Occipital lobe (tissue), 3 donors: ENCODE measurements at places on chromosomes 2 and 18.
A peak's percentile ranks its signal among the peaks of the same experiment; 100 is the strongest.

DNA sequence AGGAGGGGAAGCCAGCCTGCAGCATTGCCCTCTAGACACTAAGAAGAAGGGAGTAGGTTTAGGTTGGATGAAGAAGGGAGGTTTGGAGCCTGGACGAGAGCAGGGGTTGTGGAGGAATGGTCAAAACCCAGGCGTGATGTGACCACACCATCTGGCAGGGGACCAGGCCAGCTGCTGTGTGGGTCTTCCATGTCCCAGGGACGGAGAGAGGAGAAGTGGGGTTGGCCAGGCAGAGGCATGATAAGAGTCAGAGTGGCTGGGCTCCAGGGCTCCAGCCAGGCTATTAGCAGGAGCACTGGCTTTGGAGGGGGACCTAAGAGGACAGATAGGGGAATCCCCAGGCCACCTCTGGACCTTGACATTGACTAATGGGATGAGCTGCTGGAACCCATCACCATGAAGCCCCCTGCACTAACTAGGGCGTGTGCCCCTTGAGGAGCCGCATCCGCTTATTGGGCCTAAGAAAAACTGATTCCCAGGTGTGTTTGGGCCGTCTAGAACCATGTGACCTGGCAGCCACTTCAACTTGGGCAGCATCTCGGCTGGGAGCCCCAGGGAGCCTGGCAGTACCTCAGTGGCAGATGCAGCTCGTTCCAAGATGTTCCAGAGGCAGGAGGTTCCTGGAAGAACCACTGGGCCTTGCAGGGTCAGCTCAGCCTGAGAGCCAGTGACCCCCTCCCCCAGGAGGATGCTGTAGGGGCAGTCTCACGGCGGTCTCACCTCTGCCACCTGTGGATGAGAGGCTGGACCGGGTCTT is 235.1 kb downstream of the AGAP1 start:
- DNase-seq = no peak

- no peak for DNase-seq
Observed at GRCh38 chr2:89848114-89848513, 1156.6 kb downstream of the RPIA start.

- DNase-seq = peak; percentile 24
Observed at GRCh38 chr2:190578158-190579057, 43.9 kb upstream of the NEMP2 start.

- no peak for DNase-seq
Observed at GRCh38 chr2:47774567-47774966, 8.4 kb upstream of the MSH6 start.

DNA sequence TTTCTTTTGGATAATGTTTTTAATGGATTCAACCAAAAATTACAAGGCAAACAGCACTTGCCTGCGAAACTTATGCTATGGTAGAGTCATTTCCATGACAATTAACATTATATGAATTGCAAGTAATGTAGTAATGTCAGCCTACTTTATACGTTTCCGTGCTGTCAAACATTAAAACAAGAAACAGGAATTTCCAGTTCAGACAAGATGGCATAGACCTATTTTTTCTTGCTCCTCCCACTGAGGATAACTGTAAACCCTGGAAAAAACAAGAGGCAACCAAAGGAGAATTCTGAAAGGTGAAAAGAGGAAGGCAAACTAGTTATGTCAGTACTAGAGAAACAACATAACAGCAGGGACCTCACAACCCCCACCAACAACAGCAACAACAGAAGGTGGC is 170.7 kb downstream of the DIS3L2 start:
- no peak for DNase-seq

DNA sequence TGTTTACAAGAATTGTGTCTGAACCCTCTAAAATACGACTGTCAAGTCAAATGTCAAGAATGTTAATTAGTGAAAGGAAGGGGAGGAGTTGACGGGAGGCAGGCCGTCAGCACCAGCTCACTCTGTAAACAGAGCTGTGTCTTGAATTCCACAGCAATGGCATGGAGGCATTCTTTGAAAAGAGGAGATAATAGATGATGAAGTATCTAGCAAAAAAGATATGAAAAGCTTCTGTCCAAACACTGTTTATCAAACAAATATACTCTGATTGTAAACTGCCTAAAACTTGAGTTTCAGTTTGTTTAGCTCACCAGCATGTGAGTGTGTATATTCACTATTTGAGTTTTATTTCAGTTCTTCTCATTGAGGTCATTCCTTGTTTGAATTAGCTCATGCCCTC is 94.7 kb upstream of the CDC42EP3 start:
- DNase-seq = no peak

DNA sequence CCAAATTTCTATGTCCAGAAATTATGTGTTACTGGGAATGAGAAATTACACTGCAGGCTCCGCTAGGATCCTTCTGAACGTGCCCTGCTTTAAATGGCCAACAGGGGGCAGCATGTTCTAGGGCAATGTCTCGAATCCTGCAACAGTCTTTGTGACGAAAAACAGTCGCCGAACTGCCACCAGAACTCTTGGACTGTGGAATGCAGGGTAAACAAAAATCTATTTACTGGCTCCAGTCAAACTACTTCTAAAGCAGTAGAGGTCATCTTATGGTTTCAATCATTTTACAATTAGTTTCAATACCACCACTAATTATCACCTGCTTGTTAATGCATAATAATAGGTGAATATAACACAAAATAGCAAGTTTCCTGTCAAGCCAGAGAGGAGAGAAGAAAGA is 9.8 kb upstream of the ZNF397 start:
- DNase-seq = peak; percentile 31
